Mucosa of descending colon (tissue), 3 donors: ENCODE measurements at places on chromosomes 4 and X. TPM values are rescaled to one million over a fixed set of nuclear protein-coding genes. Genes with fewer than 3 reads are reported as not detected.

- no peak for DNase-seq
Observed at GRCh38 chr4:86048426-86048825, 311.4 kb downstream of the MAPK10 start.

- no peak for DNase-seq
Observed at GRCh38 chrX:39201305-39201990, 400.2 kb downstream of the MID1IP1 start.

The SPP1 gene
- 27.6 TPM for total RNA-seq

- peak; percentile 77 for DNase-seq
Observed at GRCh38 chrX:103175944-103176753, 38.8 kb upstream of the BEX4 start.

DNA sequence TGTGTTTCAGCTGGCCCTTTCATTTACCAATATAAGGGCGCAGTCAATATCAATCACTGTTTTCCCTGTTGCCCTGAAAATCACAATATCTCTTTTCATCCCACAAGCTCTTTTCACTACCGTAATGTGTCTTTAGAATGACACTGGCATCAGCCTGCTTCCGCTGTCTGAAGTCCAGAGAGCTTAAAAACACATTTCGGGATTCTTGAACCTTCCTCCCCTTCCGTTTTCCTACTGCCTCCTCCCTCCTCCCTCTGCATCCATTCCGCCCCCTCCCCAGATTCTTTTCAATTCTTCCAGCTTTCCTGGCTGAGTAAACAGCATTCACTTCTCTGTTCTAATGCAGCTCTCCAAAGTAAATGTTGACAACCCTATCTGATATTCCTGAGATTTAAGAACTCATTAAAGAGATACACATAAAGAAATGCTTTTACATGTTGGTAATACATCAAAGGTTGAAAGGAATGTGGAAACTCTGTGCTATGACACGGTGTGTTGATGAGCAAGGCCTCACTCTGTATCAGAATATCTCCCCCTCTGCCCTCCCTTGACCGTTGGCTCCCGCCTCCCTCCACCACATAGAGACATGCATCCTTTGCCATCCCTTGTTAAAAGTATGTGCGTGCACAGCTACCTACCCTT is 83.5 kb upstream of the SPRY1 start:
- DNase-seq, result no peak

The TBX22 gene
- not detected for total RNA-seq

- no peak for DNase-seq
Observed at GRCh38 chrX:10781847-10782530, 161.6 kb upstream of the MID1 start.

The MAGEA9B gene
- not detected for total RNA-seq

- no peak for DNase-seq
Observed at GRCh38 chr4:120948382-120948781, 25.9 kb upstream of the PRDM5 start.

DNA sequence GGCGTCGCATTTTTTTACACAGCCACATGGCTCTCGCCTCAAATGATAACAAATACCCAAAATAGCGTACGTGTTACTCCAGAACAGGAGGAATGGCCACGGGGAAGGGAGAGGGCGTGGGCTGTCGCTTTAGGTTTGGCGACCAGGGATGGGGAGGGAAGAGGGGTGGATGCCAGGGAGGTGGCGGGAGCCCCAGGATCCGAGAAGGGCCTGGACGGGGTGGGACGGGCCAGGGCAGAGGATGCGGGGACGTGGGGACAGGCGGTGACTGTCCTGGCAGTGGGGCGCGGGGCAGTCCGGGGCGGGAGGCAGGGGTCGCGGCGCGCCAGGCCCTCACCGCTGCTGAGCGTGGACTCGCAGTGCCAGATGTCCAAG is 631 bp downstream of the TMEM47 start:
- DNase-seq, result no peak

The MAGEC3 gene
- total RNA-seq, result not detected

DNA sequence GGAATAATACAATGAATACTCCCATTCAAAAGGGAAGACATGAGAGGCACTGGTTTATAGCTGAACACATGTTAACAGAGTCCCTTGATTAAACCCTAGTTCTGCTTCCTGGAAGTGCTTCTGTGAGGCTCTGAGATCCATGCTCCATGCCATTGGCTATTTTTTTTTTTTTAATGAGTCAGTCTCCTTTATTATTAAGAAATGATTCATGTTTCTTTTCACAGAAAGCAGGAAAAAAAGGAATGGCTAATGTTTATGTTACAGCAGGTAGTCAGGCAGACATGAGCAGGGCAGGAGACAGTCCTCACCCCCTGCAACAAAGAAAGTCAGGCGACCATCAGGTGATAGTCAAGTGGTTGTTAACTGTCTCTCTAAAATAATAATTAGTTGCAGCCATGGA is 598.7 kb downstream of the EPHA5 start:
- no peak for DNase-seq

DNA sequence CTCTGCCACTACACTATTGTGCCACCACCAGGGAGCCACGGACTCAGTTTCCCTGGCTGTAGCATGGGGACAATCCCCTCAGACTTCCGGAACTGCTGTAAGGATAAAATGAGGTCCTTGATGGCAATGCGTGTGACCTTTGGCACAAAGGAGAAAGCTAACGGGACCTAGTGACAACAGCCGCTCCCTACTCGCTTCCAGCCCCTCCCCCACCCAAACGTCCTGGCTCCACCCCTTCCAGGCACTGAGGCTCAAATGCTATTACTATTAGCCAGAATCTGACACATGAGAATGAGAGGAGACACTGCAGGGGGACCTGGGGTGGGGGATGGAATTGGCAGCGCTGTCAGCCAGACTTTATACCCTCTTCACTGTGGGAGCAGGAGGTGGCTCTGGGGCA is 5.4 kb upstream of the DUSP9 start:
- DNase-seq, result no peak

GRCh38 chr4:110275871-110276270 is 77.5 kb upstream of the ELOVL6 start:
- no peak for DNase-seq

DNA sequence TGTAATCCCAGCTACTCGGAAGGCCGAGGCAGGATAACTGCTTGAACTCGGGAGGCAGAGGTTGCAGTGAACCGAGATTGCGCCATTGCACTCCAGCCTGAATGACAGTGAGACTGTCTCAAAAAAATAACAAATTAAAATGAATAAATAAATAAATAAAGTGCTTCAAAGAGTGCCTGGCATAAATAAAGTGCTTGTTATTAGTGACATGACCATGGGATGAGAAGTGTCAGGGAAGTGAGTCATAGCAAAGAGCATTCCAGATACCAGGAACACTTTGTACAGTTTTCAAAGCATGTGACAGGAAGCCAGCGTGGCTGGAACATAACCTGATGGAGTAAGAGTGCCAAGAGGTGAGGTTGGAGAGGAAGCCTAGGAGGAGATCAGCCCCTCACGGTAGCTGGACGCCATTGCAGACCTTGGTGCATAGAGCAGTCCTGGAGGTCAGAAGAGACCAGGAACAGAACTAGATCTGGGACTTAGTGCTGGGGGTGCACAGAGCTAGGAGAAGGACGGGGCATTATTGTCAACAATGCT is 6.0 kb upstream of the WDR13 start:
- DNase-seq, result no peak

DNA sequence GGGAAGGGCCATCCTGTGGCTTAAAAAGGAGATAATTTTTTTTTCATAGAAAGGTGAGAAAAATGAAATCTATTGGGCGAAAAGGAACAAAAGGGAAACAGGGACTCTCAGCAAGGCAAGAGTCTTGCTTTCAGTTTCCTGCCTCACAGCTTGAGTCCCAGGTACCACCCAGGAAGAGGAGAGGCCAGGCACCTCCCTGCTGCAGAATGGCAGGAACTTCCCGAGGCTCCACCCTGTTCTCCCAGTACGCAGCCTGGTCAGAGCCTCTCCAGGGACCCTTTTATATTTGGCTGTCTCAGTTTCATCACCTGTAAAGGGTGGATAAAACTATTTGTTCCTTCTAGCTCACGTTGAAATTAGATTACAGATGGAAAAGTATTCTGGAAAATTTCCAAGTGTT is 33.8 kb downstream of the UCHL1 start:
- no peak for DNase-seq

The HSFX2 gene
- 0.36 TPM for total RNA-seq

DNA sequence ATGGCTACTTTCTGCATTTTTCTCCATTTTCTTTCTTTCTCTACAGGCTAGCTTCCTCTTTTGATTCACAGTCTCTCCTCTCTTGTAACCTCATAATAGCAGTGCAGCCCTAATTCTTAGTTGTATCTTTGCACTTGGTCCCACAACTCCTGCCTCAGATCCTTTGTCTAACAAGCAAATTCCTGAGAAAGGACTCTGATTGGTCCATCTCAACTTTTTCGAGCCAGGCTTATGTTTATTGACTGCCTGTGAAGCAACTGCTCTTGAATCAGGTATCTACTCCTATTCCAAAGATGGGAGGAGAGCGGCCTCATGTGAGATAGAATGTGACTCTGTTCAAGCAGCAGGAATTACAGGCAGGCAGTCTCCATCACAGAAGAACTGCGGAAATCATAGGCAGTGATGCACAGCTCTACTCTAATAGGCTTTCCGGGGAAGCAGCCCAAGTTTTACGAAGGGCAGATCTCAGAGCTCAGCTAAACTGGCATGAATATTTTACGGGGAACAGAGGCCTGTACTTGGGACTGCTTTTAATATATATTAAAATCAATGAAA is 123.5 kb downstream of the GABRB1 start:
- DNase-seq, result no peak

DNA sequence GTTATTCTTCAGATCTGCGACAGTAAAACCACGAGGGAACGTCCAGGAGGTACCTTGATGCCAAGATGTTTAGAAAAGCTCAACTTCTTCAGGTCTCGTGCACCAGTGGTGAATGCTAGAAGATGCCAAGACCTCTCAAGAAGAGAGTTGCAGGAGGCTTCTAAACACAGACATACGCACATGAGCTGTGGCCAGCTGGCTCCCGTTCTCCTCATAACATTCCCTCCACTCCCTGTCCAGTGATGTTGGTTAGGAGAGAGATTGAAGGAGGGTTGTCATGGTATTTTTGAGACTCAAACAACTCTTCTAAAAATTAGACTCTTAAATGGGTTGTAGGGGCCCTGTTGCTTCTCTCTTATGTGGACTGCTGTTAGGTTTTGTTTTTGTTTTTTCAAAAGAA is 184.3 kb downstream of the QDPR start:
- no peak for DNase-seq

DNA sequence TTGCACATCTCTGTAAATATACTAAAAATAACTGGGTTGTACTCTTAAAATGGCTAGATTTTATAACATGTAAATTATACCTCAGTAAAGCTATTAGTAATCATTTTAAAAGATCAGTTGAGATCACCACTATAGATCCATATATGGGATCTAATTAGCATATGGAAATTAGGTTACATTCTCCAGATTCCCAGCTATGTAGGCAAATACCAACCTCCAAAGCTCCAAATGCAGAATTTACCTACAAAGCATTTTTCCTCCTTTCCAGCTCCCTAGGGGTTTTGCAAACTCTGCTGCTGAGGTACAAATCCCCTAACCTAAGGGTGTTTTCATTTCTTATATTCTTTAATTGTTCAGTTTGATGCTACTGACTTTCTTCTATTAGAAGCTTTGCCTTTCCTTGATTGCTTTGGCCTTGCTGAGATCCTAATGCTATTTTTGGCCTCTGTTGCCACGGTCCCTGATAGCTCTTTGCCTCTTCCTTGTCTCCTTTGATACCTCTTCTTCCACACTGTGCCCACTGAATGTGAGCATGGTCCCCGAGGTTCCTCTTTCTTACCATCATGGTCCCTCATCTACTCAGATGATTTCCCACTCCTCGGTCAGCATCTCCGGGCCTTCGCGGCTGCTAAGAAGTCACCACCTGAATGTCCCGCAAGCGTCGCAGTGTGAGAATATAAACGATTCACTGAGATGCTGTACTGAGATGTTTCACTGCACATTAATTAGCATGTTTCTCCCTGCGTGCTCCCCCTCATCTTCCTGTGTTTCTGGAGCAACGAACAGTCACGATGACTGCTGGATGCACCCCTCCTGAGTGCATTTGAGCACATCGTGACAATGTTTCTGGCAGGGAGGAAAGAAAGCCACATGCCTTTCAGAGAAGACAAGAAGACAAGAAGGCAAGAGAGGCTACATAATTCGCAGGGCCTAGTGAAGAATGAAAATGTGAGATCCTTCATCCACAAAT is 23.8 kb downstream of the ENPP6 start:
- no peak for DNase-seq

- no peak for DNase-seq
Observed at GRCh38 chr4:72577211-72577610, 8.2 kb upstream of the ADAMTS3 start.

The SFRP2 gene
- total RNA-seq, result 32.5 TPM

DNA sequence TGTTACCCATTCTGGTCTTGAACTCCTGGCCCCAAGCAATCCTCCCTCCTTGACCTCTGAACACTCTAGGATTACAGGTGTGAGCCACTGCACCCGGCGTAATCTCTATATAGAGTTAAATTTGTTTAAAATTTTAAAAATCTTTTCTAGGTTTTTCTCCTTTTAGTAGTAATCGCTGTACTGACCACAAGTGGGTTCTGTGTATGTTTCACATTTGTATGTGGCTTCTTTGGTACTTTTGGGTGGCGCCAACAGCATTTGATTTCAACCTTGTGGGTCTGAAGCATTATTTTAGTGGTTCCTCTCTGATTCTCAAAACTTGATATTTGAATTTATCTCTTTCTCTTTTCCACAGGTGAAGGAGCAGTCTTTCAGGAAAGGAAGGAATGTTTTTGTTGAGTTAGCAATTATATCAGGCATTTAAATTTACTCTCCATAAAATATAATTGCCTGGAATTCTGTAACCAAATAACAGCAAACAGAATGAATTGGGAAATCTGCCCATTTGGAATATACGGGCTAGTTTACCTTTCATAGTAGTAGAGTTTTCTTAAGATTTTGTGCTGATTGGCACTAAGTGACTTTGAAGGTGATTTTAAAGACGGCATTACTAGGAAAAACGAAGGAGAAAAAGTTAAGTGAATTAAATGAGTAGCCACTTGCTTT is 29.5 kb downstream of the ARHGAP10 start:
- no peak for DNase-seq

- no peak for DNase-seq
Observed at GRCh38 chr4:89110541-89110985, 770 bp upstream of the TIGD2 start.

GRCh38 chr4:3485011-3485791 is 22.1 kb downstream of the DOK7 start:
- DNase-seq, result peak; percentile 79

The ZDHHC9 gene
- 33.6 TPM for total RNA-seq

- no peak for DNase-seq
Observed at GRCh38 chr4:17027495-17027894, 129.1 kb upstream of the LDB2 start.

The NUP62CL gene
- 4.2 TPM for total RNA-seq

GRCh38 chr4:47598896-47599295 is 113.8 kb downstream of the ATP10D start:
- no peak for DNase-seq

- no peak for DNase-seq
Observed at GRCh38 chrX:437661-438390, 51.1 kb upstream of the PPP2R3B start.

DNA sequence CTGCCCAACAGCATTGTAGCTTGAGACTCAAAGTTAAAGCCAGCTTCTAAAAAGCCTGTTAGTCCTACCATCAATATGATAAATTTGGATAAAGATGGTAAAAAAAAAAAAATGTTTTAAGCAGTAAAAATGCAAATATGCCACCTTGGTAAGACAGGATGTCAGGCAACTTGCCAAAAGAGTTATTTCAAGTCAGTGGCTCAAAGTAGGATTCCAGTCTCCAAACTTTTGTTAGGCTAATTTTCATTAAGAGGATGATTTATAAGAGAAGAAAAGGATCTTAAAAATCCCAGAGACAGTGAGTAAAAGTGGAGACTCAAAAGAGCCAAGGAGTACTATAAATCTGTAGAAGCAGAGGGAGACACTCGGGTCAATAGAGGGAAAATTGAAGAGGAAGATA is 47.5 kb downstream of the GASK1B start:
- no peak for DNase-seq

The MAGEB17 gene
- not detected for total RNA-seq
